ENCODE measurements at places on chromosomes 5 and 9. TPM values are rescaled to one million over a fixed set of nuclear protein-coding genes. Genes with fewer than 3 reads are reported as not detected.

Gene PNPLA7
- polyA plus RNA-seq, result 7.7 TPM

Gene PCDHGA6
- polyA plus RNA-seq, result 0.72 TPM

DNA sequence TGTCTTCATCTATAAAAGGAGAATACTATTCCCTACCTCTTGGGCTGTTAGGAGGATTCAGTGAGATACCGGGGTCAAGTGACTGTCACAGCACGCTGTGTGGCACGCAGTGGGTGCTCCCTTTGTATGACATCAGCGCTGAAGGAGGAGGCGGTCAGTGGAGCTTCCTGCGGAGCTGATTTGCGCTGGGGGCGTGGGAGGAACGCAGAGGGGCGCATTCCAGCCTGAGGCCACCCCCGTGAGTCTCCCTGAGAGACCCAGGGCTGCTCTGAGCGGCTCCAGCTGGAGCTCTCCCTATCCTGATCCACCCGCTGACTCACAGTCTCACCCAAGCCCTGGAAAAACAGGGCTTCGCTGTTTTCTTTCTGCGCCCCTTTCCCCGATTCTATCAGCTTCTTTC, 24.3 kb upstream of the NEURL1B start:
- H3K4me1 ChIP-seq, result peaks cover 4% of the 10 kb centered on the region
- no peaks in the 10 kb centered on the region for H3K27me3 ChIP-seq
- H3K36me3 ChIP-seq, result no peaks in the 10 kb centered on the region
- H3K4me3 ChIP-seq, result no peak overlapping the region
- DNase-seq, result peak; percentile 59

DNA sequence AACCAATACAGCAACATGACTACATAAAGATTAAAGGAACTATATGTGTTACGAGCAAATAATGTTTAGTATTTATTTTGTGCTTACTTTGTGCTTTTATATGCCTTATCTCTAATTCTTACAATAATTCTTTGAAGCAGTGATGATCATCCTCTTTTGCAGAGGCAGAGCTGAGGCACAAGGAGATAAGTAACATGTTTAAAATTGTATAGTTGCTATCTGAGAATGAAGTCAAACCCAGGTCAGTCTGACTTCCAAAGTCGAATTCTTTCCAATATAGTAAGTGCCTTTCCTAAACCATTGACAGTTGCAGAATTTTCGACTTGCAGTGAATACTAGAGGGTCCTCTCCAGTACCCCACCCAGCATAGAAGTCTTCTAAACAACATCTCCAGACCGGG, 12.0 kb upstream of the ZFAND5 start:
- H3K36me3 ChIP-seq, result no peaks in the 10 kb centered on the region
- H3K27ac ChIP-seq, result no peak overlapping the region
- no peaks in the 10 kb centered on the region for H3K4me1 ChIP-seq
- no peak for DNase-seq

Gene SPOCK1
- polyA plus RNA-seq, result 16.0 TPM

- no peak overlapping the region for H3K4me3 ChIP-seq
- peaks cover 11% of the 10 kb centered on the region for H3K27me3 ChIP-seq
- DNase-seq, result no peak
- no peaks in the 10 kb centered on the region for H3K36me3 ChIP-seq
- no peak overlapping the region for H3K27ac ChIP-seq
- H3K4me1 ChIP-seq, result no peaks in the 10 kb centered on the region
These were observed 5.2 kb upstream of the BASP1 start for GRCh38 chr5:17212191-17212590.

DNA sequence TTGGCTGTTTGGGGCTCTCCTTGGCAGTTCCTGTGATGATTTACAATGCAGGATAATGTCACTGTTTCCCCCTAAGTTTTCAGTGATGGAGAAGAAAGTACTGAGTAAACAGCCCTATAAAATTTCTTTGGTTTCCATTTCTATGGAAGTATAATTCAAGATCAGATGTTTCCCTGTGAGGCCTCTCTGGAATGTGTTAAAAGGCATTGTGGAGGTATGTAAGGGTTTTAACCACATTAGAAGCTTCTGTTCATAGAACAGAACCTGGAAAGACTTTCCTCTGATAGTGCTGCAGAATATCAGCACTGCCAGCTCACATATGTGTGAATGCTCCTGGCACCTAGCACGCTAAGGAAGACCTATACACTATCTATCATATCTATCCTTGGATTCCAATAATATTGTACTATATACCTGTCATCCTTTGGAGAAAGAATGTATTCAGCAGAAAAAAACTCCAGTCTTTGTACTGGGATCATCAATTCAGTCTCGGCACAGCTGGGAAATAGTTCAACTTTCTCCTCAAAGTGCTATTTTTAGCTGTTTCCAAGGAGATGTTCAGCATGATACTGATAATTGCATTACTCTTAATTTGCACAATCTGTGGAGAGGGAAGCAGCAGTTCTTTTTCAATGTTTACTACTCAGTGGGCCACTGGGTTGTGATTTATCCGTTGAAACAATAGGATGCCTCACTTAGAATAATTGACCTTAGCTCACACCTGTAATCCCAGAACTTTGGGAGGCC, 21.9 kb downstream of the TTC1 start:
- no peak for DNase-seq
- no peaks in the 10 kb centered on the region for H3K27me3 ChIP-seq
- peaks cover 36% of the 10 kb centered on the region for H3K36me3 ChIP-seq

DNA sequence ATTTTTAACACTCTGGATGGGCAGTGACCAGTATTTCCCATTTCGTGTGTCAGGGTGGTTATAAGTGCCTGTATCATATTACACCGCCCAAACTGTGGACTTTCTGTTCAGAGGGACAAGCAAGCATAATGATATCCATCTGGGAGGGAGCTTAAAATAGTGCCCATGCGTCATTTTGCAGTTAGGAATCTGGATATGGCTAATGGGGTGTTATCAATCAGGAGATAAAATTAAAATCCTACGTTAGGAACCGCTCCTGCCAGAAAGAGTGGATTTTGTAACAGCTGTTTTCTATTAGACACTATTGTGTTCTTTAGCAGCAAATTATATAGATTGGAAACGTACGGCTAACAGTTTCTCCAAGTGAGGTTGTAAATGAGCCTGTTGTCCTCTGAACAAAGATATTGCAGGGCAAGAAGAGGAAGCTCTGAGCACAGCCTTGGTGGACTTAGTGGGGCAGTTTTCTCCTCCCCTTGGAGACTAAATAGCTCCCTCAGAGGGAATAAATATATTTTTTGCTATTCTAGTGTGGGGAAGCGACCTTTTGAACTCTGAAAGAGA, 160.4 kb downstream of the SPATA31D1 start:
- peaks cover 4% of the 10 kb centered on the region for H3K4me1 ChIP-seq
- H3K27ac ChIP-seq, result no peak overlapping the region
- H3K36me3 ChIP-seq, result no peaks in the 10 kb centered on the region
- no peak overlapping the region for H3K4me3 ChIP-seq

- no peak overlapping the region for H3K4me3 ChIP-seq
- H3K27me3 ChIP-seq, result no peaks in the 10 kb centered on the region
- no peaks in the 10 kb centered on the region for H3K36me3 ChIP-seq
- H3K4me1 ChIP-seq, result no peaks in the 10 kb centered on the region
- no peak for DNase-seq
These were observed 69.1 kb downstream of the PSAT1 start for GRCh38 chr9:78365748-78366697.

GRCh38 chr9:135290086-135290485, 189.5 kb upstream of the PPP1R26 start:
- H3K27me3 ChIP-seq, result no peaks in the 10 kb centered on the region
- no peak overlapping the region for H3K4me3 ChIP-seq
- H3K27ac ChIP-seq, result no peak overlapping the region
- H3K36me3 ChIP-seq, result no peaks in the 10 kb centered on the region
- H3K4me1 ChIP-seq, result no peaks in the 10 kb centered on the region

Gene OR2V1
- not detected for polyA plus RNA-seq

DNA sequence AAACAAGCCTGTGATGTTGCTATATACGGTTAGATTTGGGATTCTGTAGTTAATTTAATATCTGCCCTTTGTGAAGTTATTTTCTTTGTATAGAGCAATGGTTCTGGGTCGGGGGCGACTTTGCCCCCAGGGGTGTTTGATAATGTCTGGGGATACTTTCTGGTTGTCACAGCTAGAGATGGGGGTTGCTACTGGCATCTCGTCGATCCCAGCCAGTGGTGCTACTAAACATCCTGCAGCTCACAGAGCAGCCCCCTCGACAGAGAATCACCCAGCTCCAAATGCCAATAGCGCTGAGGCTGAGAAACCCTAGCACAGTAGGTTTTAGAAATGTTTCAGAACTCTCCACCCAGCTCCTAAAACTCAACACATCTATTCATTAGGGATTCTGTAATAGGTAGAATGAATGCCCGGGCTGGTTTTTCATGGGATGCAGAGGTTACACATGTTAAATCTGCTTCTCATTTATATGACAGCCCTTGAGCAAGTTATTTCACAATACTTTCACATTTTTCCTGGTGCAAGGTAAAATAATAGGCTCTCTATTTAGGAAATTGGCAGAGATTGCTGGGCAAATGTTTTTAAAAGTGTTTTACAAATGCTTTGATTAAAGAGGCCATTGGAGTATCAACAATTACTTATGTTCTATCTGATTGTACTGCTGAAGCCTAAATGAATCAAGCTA, 75.2 kb upstream of the CTSL start:
- H3K27ac ChIP-seq, result no peak overlapping the region
- DNase-seq, result no peak
- no peaks in the 10 kb centered on the region for H3K27me3 ChIP-seq

GRCh38 chr9:8282535-8282934, 483.0 kb upstream of the DMAC1 start:
- DNase-seq, result no peak
- H3K4me1 ChIP-seq, result no peaks in the 10 kb centered on the region
- no peak overlapping the region for H3K4me3 ChIP-seq
- H3K27ac ChIP-seq, result no peak overlapping the region

Gene GLRA1
- not detected for polyA plus RNA-seq

- H3K4me3 ChIP-seq, result no peak overlapping the region
- DNase-seq, result no peak
- H3K27ac ChIP-seq, result no peak overlapping the region
- H3K27me3 ChIP-seq, result no peaks in the 10 kb centered on the region
These were observed 61.8 kb downstream of the ACER2 start for GRCh38 chr9:19470567-19470966.

GRCh38 chr9:120938851-120939250, 12.3 kb upstream of the TRAF1 start:
- peaks cover 23% of the 10 kb centered on the region for H3K4me1 ChIP-seq
- no peak overlapping the region for H3K27ac ChIP-seq
- H3K27me3 ChIP-seq, result peaks cover 1% of the 10 kb centered on the region
- no peak for DNase-seq

- no peaks in the 10 kb centered on the region for H3K27me3 ChIP-seq
- no peaks in the 10 kb centered on the region for H3K36me3 ChIP-seq
- H3K4me3 ChIP-seq, result peak overlapping the region; percentile 23
- peak; percentile 73 for DNase-seq
These were observed 151.3 kb downstream of the GAS1 start for GRCh38 chr9:86795823-86796553.

- H3K27me3 ChIP-seq, result no peaks in the 10 kb centered on the region
- no peak for DNase-seq
- peaks cover 9% of the 10 kb centered on the region for H3K4me1 ChIP-seq
- H3K36me3 ChIP-seq, result peaks cover 11% of the 10 kb centered on the region
These were observed 141.8 kb downstream of the DMXL1 start for GRCh38 chr5:119212676-119213075.

DNA sequence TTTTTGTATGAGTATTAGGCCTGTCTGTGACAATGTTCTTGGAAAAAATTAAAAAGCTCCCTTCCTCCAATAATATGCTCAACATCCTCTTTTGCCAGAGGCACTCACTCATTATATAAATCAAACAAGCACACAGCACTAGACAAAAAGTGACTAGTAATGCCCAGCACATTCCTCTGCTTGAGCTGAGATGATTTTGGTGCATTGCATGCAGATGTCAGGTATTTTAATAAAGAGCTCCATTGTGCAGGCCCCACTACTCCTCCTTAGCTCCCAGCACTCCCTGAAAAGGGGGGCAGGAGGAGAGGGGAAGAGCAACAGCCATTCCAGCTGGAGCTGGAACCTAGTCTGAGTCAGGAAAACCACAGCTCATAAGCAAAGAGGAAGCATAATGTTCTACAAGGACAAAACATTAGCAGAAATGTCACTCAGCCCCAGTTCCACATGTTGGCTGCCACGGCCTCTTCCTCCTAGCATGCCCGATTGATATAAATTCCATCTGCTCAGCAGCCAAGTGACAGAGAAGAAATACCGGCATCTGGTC, 348.5 kb downstream of the BNC2 start:
- peak overlapping the region; percentile 7 for H3K27ac ChIP-seq
- no peaks in the 10 kb centered on the region for H3K27me3 ChIP-seq
- no peaks in the 10 kb centered on the region for H3K36me3 ChIP-seq
- H3K4me1 ChIP-seq, result peaks cover 3% of the 10 kb centered on the region
- H3K4me3 ChIP-seq, result no peak overlapping the region
- peak; percentile 42 for DNase-seq

Gene RXRA
- 37.7 TPM for polyA plus RNA-seq

Gene UBE2B
- 146 TPM for polyA plus RNA-seq

DNA sequence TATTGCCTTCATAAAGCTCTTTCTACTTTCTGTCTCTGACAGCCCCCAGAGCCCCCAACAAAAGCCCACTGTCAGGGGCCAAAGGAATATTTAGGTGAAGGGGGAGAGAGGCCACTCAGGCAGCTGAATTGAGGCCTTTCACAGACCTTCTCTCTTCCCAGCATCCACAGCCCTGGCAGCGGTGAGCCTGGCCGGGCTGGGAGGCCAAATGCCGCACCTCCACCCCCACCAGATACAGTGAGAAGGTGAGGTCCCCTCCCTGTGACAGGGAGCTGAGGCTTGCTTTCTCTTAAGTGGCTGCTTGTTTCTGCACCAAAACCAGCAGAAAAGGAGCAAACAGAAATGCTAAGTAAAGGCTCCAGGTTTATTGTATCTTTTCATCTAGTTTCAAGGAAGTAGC, 168.1 kb downstream of the ROR2 start:
- H3K4me1 ChIP-seq, result no peaks in the 10 kb centered on the region
- no peaks in the 10 kb centered on the region for H3K36me3 ChIP-seq
- no peak overlapping the region for H3K4me3 ChIP-seq
- no peak overlapping the region for H3K27ac ChIP-seq
- peaks cover 2% of the 10 kb centered on the region for H3K27me3 ChIP-seq
- no peak for DNase-seq

- H3K36me3 ChIP-seq, result no peaks in the 10 kb centered on the region
- no peak overlapping the region for H3K4me3 ChIP-seq
- no peak overlapping the region for H3K27ac ChIP-seq
- DNase-seq, result no peak
- H3K4me1 ChIP-seq, result no peaks in the 10 kb centered on the region
- H3K27me3 ChIP-seq, result no peaks in the 10 kb centered on the region
These were observed 132.1 kb downstream of the GLIS3 start for GRCh38 chr9:4167728-4168127.

DNA sequence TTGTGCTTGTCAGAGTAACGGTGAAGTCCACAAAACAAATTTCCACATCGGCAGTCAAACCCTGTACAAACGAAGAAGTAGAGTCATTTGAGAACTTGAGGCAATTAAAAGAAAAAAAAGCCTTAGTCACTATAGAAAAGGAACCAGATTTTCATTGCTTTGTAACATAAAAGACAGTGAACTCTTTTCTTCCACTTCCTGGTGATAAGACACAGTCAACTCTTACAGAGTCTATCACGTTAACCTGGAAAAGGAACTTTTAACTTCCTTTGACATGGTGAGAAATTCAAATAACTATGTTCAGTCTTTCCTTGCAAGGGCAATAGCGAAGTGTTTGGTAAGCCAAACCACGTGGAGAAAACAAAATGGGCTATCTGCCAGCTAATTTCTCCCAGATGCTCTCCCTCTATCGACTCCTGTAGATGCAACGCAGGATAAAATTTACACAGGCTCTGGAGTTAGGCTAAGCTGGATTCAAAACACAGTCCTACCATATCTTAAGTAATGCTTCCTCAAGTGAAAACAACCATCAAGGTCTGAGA, 8.9 kb downstream of the ZFAND5 start:
- no peak for DNase-seq
- peaks cover 85% of the 10 kb centered on the region for H3K4me1 ChIP-seq
- peak overlapping the region; percentile 99 for H3K27ac ChIP-seq
- no peaks in the 10 kb centered on the region for H3K27me3 ChIP-seq

Measured in psoas muscle (tissue), 8 donors.